ENCODE measurements at places on chromosomes 2 and 18.

DNA sequence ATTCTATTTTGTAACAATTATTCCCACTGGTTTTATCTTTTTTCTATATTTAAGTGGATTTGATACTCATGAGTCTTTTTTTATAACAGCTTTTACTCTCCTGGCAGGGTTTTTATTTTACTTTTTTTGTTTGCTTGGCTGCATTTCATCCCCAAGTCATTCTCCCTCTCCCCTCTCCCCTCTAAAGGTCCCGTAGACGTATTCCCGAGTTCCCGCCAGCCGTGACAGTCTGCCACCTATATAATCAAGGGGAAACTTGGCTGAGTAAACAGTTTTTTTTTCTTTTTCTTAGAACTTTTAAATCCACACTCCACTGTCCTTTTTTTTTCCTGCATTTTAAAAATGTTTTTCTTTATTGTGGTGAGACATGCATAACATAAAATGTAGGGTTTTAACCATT lies 433.1 kb upstream of the HS6ST1 start:
- no peak for DNase-seq

- no peak for DNase-seq
Measured at GRCh38 chr2:121558329-121558728, 27.6 kb downstream of the RNU4ATAC start.

- no peak for DNase-seq
Measured at GRCh38 chr2:40497251-40497859, 45.5 kb upstream of the SLC8A1 start.

- no peak for DNase-seq
Measured at GRCh38 chr2:150127995-150128394, 359.5 kb downstream of the RND3 start.

DNA sequence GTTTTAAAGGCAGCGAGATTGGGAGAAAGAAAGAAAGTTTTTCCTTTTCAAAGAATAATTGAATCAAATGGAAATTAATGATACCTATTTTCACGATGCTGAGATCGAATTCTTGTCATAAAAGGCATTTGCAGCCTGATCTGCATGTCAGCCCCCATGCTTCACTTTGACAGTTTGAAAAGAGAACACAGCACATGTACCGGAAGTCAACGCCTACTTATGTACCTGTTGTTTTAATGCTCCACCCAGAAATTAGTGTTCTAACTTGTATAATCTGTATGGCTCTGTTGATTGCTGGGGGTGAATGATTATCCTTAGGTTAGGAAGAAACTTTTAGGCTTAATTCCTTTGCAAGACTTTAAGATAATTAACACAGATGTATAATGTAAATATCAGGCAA lies 31.0 kb downstream of the EEF1B2 start:
- no peak for DNase-seq

DNA sequence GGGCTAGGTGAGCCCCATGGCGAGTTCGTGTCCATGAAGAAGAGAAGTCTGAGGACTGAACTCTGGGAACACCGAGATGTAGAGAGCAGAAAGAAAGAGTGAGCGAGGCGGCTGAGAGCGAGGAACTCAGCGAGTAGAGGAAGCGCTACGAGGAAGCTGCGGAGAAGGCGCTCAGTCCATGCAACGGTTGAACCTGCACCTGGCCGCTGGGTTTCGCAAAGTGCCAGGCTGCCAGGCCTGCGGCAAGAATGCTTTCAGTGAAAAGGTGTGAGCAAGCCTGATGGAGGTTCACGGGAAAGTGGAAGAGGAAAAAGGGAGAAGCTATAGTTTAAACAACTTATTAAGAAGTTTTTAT lies 251.0 kb upstream of the TMEM200C start:
- no peak for DNase-seq

- DNase-seq, result no peak
Measured at GRCh38 chr2:105722726-105723297, 21.9 kb upstream of the NCK2 start.
